Right ventricle myocardium inferior (tissue), 1 donor: ENCODE measurements at places on chromosomes 2 and 18. TPM values are rescaled to one million over a fixed set of nuclear protein-coding genes. Genes with fewer than 3 reads are reported as not detected.

DNA sequence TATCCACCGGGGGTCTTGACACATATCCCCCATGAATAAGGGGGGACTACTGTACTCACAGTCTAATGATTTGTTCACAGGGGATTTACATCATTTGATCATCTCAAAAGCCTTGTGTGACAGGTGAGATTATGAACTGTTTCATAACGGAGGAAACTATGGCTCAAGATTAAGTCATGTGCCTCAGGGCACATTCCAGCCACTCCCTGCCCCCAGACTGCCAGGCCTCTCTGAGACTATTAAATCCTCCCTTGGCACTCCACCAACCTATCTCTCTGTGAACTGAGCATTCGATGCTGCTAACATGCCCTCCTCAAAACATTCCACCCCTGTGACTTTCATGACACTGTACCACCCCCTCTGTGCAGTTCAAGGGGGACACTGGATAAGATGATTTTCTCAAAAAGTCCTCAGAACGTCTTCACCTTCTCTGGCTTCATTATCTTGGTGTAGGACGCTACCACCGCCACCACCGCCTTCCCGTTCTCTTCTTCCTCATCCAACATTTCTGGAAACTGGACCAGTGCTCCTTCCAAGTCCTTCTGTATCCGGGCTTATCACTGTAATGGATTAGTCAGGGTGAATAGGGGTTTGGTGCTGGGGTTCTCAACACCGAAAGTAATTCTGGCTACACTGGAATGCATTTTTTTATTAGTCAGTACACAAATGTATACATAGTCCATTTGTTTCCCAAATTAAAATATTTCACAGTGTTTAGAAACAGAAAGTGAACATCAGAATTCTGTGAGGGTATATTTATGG, 169.6 kb downstream of the KCNS3 start:
- no peak for DNase-seq

- no peak for DNase-seq
Measured at GRCh38 chr2:189555232-189555631, 25.4 kb downstream of the SLC40A1 start.

DNA sequence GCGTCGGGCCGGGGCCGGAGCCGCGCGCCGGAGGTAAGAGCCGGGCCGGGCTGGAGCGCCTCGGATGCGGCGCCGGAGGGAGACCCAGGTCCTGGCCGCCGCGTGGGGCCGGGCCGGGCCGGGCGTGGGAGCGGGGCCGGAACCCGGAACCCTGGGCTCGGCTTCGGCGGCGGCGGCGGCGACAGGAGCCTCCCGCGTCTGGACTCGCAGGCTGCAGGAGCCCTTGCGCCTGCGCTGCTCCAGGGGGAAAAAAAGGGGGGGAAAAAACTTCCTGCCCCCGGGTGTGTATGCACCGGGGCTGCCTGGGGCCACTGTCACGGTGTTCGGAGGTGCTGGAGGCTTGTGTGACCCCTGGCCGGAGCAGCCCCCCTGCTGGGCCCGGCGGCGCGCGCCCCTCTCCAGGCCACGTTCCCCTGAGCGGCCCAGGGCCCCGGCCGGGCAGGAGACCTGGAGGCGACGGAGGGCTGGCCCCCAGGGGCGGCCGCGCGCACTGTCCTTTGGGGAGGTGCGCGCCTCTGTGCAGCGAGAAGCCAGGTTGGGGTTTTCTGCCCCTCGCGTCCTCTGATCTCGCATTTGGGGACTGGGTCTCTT, 864 bp downstream of the KLHL29 start:
- no peak for DNase-seq

DNA sequence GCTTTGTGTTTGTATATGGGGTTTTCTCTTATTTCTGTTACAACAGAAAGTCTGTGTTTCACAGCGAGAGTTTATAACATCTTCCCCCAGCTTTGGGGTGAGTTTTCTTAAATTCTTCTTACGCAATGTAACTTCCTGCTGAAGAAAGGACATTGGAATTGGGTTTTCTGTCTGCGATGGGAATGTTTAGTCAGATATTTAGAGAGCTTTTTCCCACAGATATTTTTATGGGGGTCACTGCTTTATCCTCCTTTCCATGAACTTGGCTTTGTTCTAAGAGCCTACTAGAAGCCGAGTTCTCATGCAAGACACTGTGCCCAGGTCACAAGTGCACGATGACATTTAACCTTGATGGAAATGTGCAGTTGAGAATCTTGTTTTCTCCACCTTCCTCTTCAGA, 22.1 kb downstream of the B3GNT2 start:
- no peak for DNase-seq

GRCh38 chr2:111634995-111635538, 248.9 kb downstream of the ANAPC1 start:
- no peak for DNase-seq

DNA sequence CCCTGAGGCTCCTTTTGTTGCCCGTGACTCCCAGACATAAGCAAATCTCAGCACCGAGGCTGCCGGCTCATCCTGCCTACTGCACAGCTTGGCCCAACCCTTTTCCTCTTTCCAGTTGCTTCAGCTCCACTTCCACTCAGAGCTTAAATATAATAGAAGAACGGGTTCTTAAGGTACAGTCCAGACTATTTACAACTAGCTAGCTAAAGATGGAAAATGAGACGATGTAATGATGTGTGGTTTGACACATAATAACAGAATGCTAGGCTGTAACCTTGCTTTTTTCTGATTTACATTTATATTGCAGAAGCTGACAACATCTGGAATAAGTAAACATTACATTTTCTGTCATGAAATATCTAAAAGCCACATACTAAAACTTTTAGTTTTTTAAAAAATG, 26.9 kb upstream of the ATP9B start:
- DNase-seq = no peak

DNA sequence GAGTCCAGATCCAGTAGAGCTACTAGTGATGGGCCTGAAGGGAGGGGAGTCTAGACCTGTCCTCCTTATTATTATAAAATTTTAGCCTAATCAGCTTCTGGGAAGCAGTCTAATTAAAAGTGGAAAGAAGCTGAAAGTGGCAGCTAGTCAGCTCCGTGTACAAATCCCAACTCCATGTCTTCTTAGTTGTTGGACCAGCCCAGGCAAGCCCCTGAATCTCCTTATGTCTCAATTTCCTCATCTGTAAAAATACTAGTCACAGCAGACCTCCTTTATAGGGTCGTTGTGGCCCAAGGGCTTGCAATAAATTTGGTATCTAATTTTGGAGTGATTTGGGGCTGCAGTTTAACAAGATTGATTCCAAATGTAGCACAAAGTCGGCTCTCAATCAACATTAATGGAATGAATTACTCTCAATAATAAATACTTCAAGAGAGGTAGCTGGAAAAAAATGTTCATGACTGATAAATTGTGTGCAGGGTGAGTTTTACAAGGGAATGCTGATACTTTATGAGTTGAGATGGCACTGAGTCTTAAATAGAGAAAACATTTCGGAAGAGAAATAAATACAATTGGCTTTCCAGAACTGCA, 118.3 kb upstream of the NDUFV2 start:
- DNase-seq = no peak

DNA sequence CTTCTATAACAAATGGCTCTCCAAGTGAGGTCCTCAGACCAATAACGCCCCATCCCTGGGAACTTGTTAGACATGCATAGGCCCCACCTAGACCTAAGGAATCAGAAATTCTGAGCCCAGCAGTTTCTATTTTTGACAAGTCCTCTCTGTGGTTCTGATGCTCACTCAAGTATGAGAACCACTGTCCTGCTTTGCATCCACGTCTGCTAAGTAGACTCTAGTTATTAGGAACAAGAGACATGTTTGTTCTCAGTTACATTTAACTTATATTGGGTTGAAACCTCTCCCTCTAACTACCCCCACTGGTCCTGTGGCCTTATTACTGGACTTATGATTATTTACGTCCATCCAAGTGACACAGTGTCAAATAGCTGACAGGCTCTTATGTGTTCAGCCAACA, 70.3 kb downstream of the TMEM17 start:
- no peak for DNase-seq

GRCh38 chr18:39380866-39381265, 1815.3 kb upstream of the CELF4 start:
- no peak for DNase-seq

GRCh38 chr2:181792906-181793305, 98.6 kb upstream of the ITPRID2 start:
- no peak for DNase-seq

DNA sequence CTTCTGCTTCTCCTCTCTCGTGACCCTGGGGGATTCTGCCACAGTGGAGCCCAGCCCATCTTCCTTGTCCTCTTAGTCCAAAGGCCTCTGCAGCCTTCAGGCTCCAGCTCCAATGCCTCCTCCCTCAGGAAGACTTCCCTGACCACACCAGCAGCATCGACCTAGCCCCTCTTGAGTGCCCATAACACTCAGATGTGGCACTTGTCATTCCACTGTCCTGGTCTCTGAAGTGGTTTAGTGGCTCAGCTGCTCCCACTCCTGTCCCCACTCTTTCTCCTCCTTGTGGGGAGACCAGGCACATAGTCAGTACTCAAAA, 97.5 kb downstream of the STPG4 start:
- DNase-seq = no peak

DNA sequence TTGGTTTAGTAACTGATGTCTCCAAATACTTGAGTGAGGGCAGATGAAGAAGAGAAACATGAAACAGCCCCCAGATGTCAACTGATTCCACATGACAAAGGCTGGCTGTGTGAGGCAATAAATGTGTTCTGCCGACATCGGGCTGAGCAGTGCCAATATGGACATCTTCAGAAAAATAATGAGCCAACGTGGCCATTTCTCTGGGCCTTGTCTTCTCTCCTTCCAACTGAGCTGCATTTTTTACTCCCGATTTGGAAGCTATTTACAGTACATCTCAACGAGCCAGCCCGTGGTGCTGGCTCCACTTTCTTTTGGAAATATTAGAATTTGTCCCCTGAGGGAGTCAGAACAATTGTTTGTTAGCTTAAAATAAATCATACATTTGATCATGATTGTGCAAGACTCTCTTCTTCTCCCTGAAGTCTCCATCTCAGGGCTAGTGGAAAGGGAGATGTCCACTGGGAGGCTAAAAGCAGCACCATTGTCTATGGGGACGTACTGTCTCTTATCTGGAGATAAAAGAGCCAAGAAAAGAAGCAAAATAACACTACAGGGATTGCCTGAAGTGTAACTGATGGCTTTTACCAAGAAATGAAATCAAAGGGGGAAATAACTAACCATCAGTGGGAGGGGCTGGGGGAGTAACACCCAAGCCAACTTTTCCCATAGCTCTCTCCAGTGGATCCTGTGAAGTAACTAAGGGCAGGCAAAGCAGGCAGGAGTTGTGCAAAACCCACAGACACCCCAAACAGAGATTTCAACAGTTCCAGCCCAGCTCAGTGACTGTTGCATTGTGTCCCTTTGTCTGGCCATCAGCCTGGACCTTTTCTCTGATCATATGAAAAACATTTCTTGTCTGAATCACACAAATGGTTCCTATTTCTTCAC, 114.8 kb downstream of the RDH14 start:
- peak; percentile 56 for DNase-seq

GRCh38 chr2:115880558-115880957, 1438.1 kb downstream of the DPP10 start:
- DNase-seq = no peak

GRCh38 chr2:171587567-171587966, 65.3 kb downstream of the CYBRD1 start:
- DNase-seq = no peak

GRCh38 chr2:45497355-45497754, 113.7 kb downstream of the SRBD1 start:
- no peak for DNase-seq

- no peak for DNase-seq
Measured at GRCh38 chr2:66582104-66582986, 147.4 kb downstream of the MEIS1 start.

DNA sequence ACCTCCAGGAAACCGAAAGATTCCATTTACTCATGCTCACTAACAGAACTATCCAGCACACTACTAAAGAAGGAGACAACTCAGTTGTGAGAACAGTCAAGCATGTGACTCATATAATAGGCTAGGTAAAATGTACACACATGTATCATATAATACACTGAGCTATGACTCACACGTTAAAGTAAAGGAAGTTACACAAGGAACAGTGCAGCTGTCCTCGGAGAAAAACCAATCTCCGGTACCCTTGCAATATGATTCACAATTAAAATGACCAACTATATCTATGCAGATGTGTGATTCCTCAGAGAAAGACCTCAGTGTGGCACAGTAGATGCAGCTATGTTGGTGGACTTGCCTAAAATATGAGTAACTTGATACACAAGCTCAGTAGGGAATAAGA, 76.5 kb downstream of the STRN start:
- DNase-seq = no peak

- DNase-seq = no peak
Measured at GRCh38 chr2:17517481-17518211, 594 bp downstream of the RAD51AP2 start.

- peak; percentile 80 for DNase-seq
Measured at GRCh38 chr2:199739413-199740110, 111.4 kb downstream of the FTCDNL1 start.

DNA sequence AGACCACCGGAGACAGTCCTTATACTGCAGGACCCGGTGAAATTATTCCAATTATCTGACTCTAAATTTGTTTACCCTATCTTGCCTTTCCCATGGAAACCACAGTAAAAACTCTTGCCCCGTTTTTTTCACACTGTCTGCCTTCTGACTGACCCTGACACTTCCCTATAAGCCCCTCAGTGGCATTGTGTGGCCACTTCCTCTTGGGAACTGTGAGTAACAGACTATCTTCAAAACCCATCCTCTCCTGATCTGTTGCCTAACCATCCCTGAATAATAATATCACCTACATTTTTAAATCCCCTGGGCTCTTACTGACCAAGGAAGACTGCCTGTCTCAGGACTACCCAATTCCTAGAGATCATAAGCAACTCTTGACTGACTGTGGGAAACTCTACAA, 42.6 kb upstream of the RNF152 start:
- no peak for DNase-seq

DNA sequence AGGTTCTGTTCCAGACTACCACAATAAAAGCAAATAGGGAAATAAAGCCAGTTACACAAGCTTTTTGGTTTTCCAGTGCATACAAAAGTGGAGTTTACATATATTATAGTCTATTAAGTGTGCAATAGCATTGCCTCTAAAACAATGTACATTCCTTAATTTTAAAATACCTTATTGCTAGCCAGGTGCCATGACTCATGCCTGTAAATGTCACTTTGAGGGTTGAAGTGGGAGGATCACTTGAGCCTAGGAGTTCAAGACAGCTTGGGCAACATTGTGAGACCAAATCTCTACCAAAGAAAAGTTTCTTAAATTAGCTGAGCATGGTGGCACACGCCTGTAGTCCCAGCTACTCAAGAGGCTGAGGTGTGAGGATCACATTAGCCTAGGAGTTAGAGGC, 52.9 kb upstream of the IMP4 start:
- no peak for DNase-seq

GRCh38 chr2:123002660-123003248, 1022.3 kb upstream of the CNTNAP5 start:
- no peak for DNase-seq

GRCh38 chr18:7879717-7880116, 312.6 kb downstream of the PTPRM start:
- no peak for DNase-seq

The G6PC2 gene
- total RNA-seq = not detected

The ASB18 gene
- 4.6 TPM for total RNA-seq

The KCNG2 gene
- total RNA-seq = not detected

The CIB4 gene
- total RNA-seq = not detected

The GKN2 gene
- total RNA-seq = not detected

The SANBR gene
- total RNA-seq = 6.9 TPM
